ENCODE measurements at places on chromosomes 3 and 15. TPM values are rescaled to one million over a fixed set of nuclear protein-coding genes. Genes with fewer than 3 reads are reported as not detected.
A peak's percentile ranks its signal among the peaks of the same experiment; 100 is the strongest.

- H3K27me3 ChIP-seq = no peaks in the 10 kb centered on the region
- no peak overlapping the region for H3K27ac ChIP-seq
- H3K4me1 ChIP-seq = no peaks in the 10 kb centered on the region
Observed at GRCh38 chr3:3356846-3357245, 177.4 kb upstream of the CRBN start.

DNA sequence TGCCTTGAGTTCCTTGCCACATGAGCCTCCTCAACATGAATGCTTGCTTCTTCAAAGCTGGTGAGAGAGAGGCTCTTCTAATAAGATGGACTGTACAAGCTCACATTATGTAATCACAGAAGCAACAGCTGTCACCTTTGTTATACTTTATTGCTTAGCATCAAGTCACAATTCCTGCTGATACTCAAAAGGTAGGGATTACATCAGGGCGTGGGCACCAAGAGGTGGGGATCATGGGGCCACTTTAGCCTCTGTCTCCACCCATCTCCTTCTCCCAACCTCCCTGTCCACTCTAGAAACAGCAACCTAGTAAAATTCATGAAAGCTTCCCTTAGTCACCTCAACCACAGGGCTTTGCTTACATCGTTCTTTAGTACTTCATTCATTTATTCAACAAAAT lies 95.9 kb downstream of the FAM43A start:
- no peak overlapping the region for H3K27ac ChIP-seq
- no peaks in the 10 kb centered on the region for H3K4me1 ChIP-seq
- H3K4me3 ChIP-seq = no peak overlapping the region
- peaks cover 6% of the 10 kb centered on the region for H3K27me3 ChIP-seq
- no peaks in the 10 kb centered on the region for H3K36me3 ChIP-seq

- H3K4me3 ChIP-seq = no peak overlapping the region
- H3K4me1 ChIP-seq = no peaks in the 10 kb centered on the region
- no peak for DNase-seq
- no peaks in the 10 kb centered on the region for H3K36me3 ChIP-seq
- H3K27ac ChIP-seq = no peak overlapping the region
Observed at GRCh38 chr3:56111606-56112304, 356.5 kb downstream of the ERC2 start.

GRCh38 chr3:14848906-14849305 lies 30.1 kb downstream of the FGD5 start:
- H3K4me1 ChIP-seq = peaks cover 9% of the 10 kb centered on the region
- peaks cover 2% of the 10 kb centered on the region for H3K27me3 ChIP-seq
- no peak overlapping the region for H3K4me3 ChIP-seq
- no peaks in the 10 kb centered on the region for H3K36me3 ChIP-seq
- no peak overlapping the region for H3K27ac ChIP-seq

DNA sequence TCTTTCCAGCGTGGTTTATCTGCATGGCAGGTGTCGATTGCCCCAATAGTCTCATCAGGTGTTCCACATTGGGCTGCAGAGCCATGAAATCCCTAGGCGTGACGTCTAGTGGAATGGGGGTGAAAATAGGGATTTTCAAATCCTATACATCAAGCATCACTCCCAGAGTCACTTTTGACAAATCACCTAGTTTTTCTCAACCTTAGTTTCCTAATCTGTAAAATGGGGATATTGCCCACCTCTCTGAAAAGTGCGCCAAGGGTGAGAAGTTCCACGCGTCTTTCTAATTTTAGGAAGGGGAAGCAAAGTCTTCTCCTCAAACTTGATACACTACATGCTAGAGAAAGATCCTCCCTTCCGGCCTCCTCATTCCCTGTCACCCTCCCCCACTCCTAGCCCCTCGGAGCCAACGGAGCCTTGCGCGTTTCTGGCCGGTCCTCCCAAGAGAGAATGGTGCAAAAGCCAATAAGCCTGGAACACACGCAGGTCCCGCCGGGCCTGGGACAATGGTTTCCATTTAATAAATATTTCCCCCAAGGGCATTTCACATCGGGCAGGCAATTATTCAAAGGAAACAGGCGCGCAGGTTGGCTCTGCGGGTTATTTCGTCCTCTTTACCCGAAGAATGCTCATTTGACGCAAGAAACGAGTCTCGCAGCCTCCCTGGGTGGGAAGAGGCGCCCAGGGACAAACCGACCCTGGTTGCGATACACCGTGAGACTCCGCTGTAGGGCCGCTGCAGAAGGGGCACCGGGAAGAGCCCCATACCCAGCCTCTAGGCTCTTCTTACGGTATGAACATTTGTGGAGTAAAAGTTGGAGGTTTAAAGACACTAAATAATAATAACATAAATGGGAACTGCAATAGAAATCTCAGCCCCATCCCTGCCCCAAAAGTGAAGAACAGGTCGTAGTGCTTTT lies 1.2 kb upstream of the SOX14 start:
- H3K4me3 ChIP-seq = no peak overlapping the region
- H3K36me3 ChIP-seq = no peaks in the 10 kb centered on the region
- H3K4me1 ChIP-seq = peaks cover 6% of the 10 kb centered on the region
- H3K27ac ChIP-seq = no peak overlapping the region
- DNase-seq = no peak

- H3K27me3 ChIP-seq = no peaks in the 10 kb centered on the region
- peak; percentile 68 for DNase-seq
- H3K27ac ChIP-seq = peak overlapping the region; percentile 26
- no peaks in the 10 kb centered on the region for H3K36me3 ChIP-seq
- peaks cover 13% of the 10 kb centered on the region for H3K4me1 ChIP-seq
Observed at GRCh38 chr15:52527911-52528563, 643 bp downstream of the MYO5A start.

The AHSG gene
- total RNA-seq = not detected

GRCh38 chr15:55319537-55320237 lies 665 bp downstream of the PIGB start:
- H3K4me3 ChIP-seq = peak overlapping the region; percentile 98
- H3K27me3 ChIP-seq = no peaks in the 10 kb centered on the region
- peak overlapping the region; percentile 93 for H3K27ac ChIP-seq
- peak; percentile 15 for DNase-seq
- H3K4me1 ChIP-seq = peaks cover 45% of the 10 kb centered on the region

DNA sequence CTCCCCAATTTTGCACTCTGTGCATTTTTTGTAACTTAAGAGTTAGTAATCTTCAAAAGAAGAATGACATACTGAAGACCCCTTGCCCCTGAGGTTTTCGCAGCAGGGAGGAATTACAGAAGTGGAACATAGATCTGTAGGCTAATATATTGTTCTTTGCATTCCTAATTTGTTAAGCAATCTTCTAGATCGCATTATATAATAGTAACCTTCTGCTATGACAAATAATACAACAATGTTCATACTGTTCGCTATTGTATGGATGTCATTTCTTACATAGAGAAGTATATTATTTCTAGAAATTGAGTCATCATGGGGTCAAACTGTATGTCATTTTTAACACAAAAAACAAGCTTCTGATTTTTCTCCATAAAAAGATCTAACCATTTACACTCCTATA lies 95.8 kb upstream of the TGFBR2 start:
- H3K27me3 ChIP-seq = no peaks in the 10 kb centered on the region
- DNase-seq = no peak
- no peak overlapping the region for H3K27ac ChIP-seq
- peaks cover 12% of the 10 kb centered on the region for H3K4me1 ChIP-seq

GRCh38 chr3:188749010-188749617 lies 422.7 kb upstream of the TPRG1 start:
- DNase-seq = peak; percentile 66
- no peak overlapping the region for H3K4me3 ChIP-seq
- H3K27ac ChIP-seq = no peak overlapping the region
- peaks cover 29% of the 10 kb centered on the region for H3K4me1 ChIP-seq

DNA sequence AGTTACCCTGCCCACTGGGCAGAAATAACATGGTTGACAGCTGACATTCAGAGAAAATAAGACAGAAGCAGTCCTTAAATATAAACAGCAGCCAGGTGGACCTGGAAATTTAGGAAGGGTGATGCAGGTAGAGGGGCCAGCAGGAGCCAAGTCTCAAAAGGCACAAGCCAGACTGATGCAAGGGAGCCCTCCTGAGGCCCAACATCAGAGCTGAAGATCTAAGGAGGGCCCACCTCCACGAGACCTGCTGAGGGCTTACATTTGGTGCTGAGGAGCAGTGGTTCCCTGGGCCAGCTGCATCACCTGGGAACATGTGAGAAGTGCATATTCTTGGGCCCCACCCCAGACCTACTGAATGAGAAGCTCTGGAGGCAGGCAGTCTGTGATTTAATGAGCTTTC lies 105.5 kb upstream of the TRIM42 start:
- no peaks in the 10 kb centered on the region for H3K36me3 ChIP-seq
- DNase-seq = no peak
- H3K4me1 ChIP-seq = no peaks in the 10 kb centered on the region

DNA sequence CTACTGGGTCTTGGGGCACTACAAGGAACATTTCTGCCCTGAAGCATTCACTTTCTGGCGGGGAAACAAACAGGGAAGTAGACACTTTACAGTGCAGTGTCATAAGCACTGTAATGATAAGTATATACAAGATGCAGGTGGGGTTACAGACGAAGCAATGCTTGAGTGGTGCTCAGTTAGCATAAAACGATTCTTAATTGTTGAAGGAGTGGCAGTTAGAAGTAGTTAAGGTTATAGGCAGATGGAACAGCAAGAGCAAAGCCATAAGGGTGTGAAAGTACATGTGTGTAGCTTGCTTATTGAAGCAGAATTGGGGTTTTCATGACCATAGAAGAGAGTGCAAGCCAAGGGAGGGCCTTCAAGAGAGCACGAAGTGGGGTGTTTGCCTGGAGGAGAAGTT lies 46.2 kb downstream of the SLC25A26 start:
- no peak overlapping the region for H3K27ac ChIP-seq
- no peak overlapping the region for H3K4me3 ChIP-seq
- peaks cover 11% of the 10 kb centered on the region for H3K36me3 ChIP-seq
- no peak for DNase-seq

All from activated naive CD4-positive, alpha-beta T cell treated with anti-CD3 and anti-CD28 coated beads for 36 hours (primary cell).